ENCODE measurements at places on chromosomes 6 and 20. TPM values are rescaled to one million over a fixed set of nuclear protein-coding genes. Genes with fewer than 3 reads are reported as not detected.
A peak's percentile ranks its signal among the peaks of the same experiment; 100 is the strongest.

DNA sequence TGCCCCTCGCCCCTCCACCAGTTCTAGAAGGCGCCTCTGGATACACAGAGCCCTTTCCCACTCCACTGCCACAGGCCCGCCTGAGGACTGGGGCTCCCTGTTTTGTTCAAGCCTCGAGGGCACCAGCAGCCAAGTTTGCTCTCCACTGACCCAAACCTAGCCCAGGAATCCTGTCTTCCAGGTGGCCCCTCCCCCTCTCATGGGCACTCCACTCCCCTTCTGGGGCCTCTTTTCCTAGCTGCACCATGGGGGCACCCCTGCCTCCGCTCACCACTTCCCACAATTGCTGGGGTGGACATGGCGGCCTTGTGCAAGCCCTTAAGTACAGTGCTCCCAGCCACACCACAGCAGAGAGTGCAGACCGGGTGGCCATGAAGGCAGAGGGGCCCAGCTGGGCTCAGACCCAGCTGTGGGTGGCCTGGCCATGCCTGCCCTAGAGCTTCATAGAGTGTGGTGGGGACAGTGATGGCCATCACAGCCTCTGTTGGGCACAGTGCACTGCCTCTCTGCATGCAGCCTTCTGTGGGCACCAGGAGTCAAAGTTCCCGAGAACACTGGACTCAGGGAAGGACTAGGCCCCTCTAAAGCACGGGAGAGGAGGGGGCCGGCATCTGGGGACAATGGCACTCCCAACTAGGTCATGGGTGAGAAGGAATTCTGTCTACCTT lies 1.3 kb downstream of the MYL9 start:
- peaks cover 4% of the 10 kb centered on the region for H3K4me1 ChIP-seq
- DNase-seq: no peak
- H3K27me3 ChIP-seq: no peaks in the 10 kb centered on the region
- no peaks in the 10 kb centered on the region for H3K36me3 ChIP-seq
- no peak overlapping the region for H3K27ac ChIP-seq

GRCh38 chr6:3233904-3234303 lies 6.5 kb upstream of the TUBB2B start:
- peaks cover 93% of the 10 kb centered on the region for H3K27me3 ChIP-seq
- no peak for DNase-seq
- H3K4me1 ChIP-seq: peaks cover 6% of the 10 kb centered on the region
- H3K36me3 ChIP-seq: no peaks in the 10 kb centered on the region

DNA sequence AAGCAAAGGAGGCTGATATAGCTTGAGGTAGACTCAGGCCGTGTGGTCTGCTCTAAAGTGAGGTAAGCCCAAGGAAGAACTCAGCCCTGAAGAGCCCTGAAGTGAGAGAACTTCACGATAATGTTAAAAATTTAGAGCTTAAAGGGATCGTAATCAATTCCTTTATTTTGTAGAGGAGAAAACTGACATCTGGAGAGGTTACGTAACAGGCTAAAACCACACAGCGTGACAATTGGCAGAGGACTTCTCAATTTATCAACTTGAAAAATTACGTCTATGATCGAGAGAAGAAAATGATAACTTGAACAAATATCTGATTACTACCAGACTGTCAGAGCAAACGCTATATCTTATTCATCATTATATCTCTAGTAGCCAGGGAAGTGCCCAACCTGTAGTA lies 121.8 kb upstream of the FOXO3 start:
- H3K4me1 ChIP-seq: no peaks in the 10 kb centered on the region
- H3K36me3 ChIP-seq: no peaks in the 10 kb centered on the region
- H3K27ac ChIP-seq: no peak overlapping the region
- H3K4me3 ChIP-seq: no peak overlapping the region

DNA sequence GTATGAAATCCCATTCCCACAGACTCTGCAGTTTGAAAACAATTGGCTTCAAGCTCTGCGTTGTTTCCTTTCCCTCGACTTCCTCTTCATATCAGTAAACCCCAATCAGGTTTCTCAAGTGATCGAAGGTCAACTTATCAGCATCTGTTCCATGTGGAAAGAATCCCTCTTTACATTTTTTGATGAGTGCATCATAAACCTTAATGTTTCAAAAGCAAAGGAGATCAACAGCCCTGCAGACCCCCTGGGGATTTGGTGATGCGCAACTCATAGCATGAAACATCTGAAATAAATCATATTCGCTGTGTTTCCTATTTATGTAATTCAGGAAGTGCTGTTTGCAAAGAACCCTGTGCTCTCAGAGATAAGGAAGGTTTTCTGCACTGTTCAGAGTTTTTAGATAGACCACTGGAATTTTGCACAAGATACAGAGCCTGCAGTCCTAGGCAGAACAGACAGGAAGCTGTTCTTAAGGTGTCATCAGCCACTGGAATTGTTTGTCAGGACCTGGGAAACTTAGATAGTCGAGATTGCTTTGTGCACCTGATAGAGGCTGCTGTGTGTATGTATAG lies 216.0 kb downstream of the HIVEP2 start:
- no peak overlapping the region for H3K4me3 ChIP-seq
- H3K4me1 ChIP-seq: peaks cover 6% of the 10 kb centered on the region
- H3K27ac ChIP-seq: peak overlapping the region; percentile 5
- DNase-seq: no peak
- no peaks in the 10 kb centered on the region for H3K27me3 ChIP-seq
- H3K36me3 ChIP-seq: no peaks in the 10 kb centered on the region

DNA sequence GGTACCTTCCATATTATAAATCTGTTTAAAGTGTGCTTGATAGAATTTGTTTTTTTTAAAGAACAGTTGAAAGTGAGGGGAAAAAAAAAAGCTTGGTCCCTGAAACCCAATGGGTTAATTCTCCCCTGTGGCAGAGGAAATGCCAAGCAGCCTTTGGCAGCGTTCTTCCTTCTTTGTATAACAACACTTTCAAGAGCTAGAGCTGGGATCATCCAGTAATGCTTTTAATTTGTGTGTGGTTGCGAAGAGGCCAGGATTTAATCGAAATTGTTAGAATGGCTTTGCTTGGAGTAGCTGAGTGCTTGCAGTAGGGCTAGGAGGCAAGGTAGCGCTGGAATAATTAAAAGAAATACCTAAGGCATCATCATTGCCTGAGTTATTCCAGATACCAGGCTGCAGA lies 692.0 kb downstream of the DHX35 start:
- no peak for DNase-seq
- H3K4me3 ChIP-seq: no peak overlapping the region
- H3K36me3 ChIP-seq: no peaks in the 10 kb centered on the region
- H3K4me1 ChIP-seq: no peaks in the 10 kb centered on the region
- no peaks in the 10 kb centered on the region for H3K27me3 ChIP-seq

DNA sequence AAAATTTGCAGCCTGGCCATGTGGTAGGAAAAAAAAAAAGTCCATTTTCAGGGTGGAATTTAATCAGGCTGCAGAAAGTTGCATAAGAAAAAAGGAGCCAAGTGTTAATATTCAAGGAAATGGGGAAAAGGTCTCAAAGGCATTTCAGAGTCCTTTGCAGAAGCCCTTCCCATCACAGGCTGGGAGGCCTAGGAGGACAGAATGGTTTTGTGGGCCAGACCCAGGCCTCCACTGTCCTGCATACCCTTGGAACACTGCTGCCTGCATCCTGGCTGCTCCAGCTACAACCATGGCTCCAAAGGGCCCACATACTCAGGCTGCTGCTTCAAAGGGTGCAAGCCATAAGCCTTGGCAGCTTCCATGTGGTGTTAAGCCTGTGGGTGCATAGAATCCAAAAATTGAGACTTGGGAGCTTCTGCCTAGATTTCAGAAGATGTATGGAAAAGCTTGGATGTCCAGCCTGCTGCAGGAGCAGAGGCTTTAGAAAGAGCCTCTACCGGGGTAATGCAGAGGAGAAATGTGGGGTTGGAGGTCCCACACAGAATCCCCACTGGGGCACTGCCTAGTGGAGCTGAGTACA lies 239.0 kb upstream of the STXBP5 start:
- no peaks in the 10 kb centered on the region for H3K27me3 ChIP-seq
- no peaks in the 10 kb centered on the region for H3K4me1 ChIP-seq
- H3K4me3 ChIP-seq: no peak overlapping the region
- no peaks in the 10 kb centered on the region for H3K36me3 ChIP-seq

- no peak overlapping the region for H3K27ac ChIP-seq
- no peak overlapping the region for H3K4me3 ChIP-seq
- H3K27me3 ChIP-seq: no peaks in the 10 kb centered on the region
- DNase-seq: no peak
These were observed 12.8 kb downstream of the TRAF3IP2 start for GRCh38 chr6:111592726-111593511.

DNA sequence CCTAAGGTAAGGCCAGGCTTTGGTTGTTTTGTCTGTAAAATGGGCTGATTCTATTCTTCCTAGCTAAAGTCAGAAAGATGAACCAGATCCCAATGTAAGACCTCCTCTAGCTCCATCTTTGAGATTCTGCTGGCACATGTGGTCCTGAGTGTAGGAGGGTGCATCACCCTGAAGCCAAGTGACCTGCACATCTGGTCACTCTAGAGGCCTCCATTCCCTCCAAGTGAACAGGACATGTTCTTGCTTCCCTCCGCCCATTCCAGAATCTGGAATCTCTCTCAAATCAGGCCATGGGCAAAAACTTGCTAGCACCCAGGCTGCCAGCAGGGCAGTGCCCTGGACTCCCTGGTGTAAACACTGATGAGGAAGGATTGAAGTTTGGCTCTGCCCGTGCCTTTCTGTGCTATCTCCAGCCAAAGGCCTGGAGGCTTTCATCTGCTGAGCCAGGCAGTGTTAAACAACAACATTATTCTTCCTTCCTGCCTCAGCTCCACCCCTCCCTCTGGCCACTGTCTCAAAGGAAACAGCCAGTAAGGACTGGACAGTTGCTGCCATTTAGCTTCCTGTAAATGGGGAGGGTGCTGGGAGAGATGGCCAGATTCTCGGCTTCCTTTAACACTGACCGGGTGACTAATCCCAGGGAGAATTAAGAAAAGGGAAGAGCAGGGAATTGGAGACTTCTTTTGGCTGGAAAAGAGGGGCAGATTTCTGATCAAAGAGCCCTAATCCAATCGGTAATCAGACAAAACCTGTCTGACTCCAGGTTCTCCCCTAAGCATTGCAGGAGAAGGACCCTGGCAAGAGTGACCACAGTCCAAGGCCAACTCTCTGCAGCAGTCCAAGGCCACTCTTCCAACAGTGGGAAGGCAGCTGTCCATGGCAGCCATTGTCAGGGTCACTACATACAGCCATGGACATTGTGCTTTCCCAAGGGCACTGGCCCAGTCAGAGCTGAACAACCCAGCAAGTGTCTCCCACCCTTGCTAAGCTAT lies 19.5 kb upstream of the ADGRF1 start:
- H3K27me3 ChIP-seq: no peaks in the 10 kb centered on the region
- H3K27ac ChIP-seq: no peak overlapping the region
- H3K36me3 ChIP-seq: no peaks in the 10 kb centered on the region
- no peak for DNase-seq
- no peak overlapping the region for H3K4me3 ChIP-seq
- no peaks in the 10 kb centered on the region for H3K4me1 ChIP-seq

GRCh38 chr6:43871284-43871683 lies 101.3 kb downstream of the VEGFA start:
- no peaks in the 10 kb centered on the region for H3K4me1 ChIP-seq
- H3K27me3 ChIP-seq: no peaks in the 10 kb centered on the region
- no peak for DNase-seq

DNA sequence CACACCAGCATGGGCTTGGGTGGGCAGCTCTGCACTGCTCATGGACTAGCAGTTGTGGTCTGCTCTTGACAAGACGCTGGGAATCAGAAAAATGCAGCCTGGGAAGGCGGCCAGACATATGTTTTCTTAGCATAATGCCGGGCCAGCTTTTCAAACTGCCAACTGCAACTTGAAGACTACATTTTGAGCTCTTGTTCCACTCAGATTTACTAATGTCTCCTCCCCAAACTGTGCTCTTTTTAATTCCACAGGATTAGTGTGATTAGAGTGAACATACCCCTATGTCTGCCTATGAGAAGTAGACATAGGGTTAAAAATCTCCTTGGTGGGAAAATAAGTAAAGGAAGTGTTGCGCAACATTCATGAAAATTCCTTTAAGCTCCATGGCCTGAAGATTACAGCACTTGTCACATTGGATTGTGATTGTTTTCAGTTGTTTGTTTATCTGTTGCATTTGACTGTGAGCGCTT lies 5.3 kb upstream of the FNDC1 start:
- no peaks in the 10 kb centered on the region for H3K4me1 ChIP-seq
- no peaks in the 10 kb centered on the region for H3K36me3 ChIP-seq
- no peak overlapping the region for H3K4me3 ChIP-seq
- no peak for DNase-seq
- no peak overlapping the region for H3K27ac ChIP-seq

- no peaks in the 10 kb centered on the region for H3K27me3 ChIP-seq
- no peak overlapping the region for H3K4me3 ChIP-seq
- peak overlapping the region; percentile 43 for H3K27ac ChIP-seq
- H3K4me1 ChIP-seq: peaks cover 19% of the 10 kb centered on the region
- H3K36me3 ChIP-seq: no peaks in the 10 kb centered on the region
- peak; percentile 56 for DNase-seq
These were observed 334.9 kb upstream of the JARID2 start for GRCh38 chr6:14910692-14911547.

- H3K27ac ChIP-seq: no peak overlapping the region
- no peaks in the 10 kb centered on the region for H3K4me1 ChIP-seq
- H3K4me3 ChIP-seq: no peak overlapping the region
- H3K27me3 ChIP-seq: no peaks in the 10 kb centered on the region
- DNase-seq: no peak
- H3K36me3 ChIP-seq: no peaks in the 10 kb centered on the region
These were observed 22.3 kb upstream of the EYA4 start for GRCh38 chr6:133218852-133219251.

DNA sequence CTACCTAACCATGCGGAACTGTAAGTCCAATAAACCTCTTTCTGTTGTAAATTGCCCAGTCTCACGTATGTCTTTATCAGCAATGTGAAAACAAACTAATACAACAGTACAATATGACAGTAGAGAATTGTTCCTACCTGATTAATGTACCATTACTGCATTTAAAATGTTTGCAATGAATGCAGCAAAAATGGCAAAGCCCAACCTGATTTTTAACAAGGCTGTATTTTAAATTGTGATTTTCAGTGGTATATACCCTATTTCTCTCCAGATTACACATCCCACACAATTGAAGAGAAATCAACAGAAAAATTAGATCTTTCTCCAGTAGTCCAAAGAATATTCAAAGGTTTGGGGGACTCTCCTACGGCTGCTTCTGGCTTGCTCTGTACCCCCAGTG lies 3.3 kb upstream of the PCSK2 start:
- H3K27ac ChIP-seq: no peak overlapping the region
- H3K4me1 ChIP-seq: no peaks in the 10 kb centered on the region
- H3K36me3 ChIP-seq: no peaks in the 10 kb centered on the region
- H3K27me3 ChIP-seq: peaks cover 36% of the 10 kb centered on the region
- H3K4me3 ChIP-seq: no peak overlapping the region

DNA sequence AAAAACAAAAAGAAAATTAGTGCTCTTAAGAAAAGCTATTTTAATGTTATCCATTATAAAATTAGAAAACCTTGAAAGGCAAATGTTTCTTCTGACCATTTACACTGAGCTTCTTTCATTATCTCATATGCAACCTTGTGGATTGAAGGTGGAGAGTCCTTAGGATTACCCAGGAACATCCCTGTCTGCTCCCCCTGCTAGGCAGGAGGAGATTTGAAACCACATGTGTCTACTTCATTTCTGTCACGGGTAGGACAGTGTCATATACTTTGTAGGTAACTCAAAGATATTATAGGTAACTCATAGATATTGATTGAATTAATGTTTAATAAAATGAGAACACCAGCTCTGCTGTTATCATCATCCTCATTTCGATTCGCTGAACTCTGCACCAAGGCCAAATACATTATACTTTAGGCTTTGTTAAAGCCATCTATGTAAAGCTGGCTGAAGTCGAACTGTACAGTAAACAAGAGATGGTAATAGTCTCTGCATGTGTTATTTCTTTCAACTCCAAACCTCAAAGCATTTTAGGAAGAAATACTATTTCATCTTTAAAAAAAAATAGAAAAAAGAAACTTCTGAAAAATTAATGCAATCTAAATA lies 49.5 kb downstream of the HDAC2 start:
- H3K4me1 ChIP-seq: peaks cover 4% of the 10 kb centered on the region
- DNase-seq: no peak
- H3K4me3 ChIP-seq: no peak overlapping the region
- no peaks in the 10 kb centered on the region for H3K27me3 ChIP-seq
- no peak overlapping the region for H3K27ac ChIP-seq

The HSPA1L gene
- total RNA-seq: 1.2 TPM

The OR12D3 gene
- not detected for total RNA-seq

Data from thymus (tissue), 14 donors.